ENCODE measurements at places on chromosomes 1 and 21.

GRCh38 chr1:17567582-17567981, 28.1 kb downstream of the ARHGEF10L start:
- DNase-seq = no peak

DNA sequence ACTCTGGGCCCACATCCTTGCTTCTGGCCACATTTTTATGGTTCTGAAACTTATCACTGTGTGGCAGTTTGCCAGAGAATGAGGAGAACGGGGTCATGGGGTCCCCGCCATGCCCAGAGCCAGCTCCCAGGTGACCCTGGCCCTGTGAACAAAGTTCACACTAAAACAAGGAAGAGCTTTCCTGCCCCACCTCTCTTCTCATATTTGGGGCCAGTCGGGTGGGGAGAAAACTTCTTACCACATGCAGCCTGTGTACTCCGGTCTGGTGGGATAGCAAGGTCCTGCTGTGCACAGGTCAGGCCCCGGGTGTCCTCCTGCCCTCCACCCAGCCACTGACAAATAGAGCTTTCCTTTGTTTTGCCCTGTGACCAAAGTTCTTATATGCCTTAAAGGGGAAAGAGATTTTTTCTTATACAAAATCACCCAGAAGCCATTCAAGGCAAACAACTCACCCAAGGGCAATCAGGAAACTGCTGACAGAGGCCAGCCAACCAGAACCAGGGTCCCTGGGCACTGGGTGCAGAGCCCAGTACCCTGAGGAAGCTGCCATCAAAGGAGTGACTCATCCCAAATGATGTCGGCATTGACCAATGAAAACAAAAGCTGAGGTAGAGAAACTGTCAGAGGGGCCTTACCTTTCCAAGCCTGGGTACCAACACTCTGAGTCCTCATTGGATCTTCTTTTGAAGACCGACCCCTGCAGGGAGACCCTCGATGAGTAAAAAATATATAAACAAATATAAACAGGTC, 53.6 kb downstream of the OLIG1 start:
- no peak for DNase-seq

DNA sequence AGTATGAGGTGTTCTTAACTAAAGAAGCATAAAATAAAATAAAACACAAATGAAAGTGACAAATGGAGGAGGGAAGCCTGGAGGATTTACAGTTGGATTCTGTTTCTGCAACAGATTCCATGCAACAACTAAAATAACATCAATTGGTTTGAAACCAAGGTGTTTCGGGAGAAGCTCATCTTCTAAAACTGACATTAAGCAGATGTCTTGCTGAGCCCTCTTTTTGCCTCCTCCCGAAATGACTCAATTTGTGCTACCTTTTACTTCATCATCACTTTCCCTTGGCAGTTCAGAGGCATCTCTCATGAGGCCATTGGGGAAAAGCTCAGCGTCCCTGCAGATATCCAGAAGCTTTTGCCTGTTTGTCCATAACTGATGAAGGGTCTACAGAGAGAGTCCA, 121.6 kb upstream of the ADAR start:
- no peak for DNase-seq

DNA sequence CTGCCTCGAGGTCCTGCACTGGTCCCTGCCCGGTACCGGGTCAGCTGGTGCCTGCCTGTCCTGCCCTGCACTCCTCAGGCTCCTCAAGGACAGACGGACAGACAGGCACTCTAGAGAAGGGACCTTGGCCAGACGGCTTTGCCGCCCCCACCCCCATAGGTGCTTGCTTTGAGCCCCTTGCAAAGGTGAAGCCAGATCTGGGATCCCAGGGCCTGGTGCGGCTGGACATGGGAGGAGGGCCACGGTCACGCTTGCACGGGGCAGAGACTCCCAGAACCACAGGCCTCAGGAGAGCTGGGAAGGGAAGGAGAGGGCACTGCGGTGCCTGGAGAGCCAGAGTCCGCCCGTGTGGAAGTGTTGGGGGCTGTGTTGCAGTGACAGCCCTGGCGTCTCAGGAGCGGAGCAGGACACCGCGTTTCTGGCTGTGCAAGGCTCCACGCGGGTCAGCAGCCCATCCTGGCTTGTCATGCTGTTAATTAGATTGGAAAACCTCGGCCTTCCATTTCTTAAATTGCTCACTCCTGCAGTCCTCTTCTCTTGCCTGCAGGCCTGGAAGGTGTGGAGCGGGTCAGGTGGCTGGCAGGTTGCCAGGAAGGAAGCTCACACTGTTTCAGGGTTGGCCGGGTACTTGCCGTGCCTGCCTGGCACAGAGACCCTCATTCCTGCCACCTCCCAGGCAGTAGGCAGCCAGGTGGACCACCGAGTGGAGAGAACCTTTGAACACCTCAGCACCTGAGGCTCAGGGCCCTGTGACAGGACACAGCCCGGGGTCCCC, 16.3 kb downstream of the COL18A1 start:
- no peak for DNase-seq

GRCh38 chr1:185433667-185434066, 116.6 kb upstream of the IVNS1ABP start:
- DNase-seq = no peak
